NCI-H2171 treated with DMSO at 0.1 percent for 48 hours (cell line): ENCODE measurements at places on chromosomes 2 and 18.

DNA sequence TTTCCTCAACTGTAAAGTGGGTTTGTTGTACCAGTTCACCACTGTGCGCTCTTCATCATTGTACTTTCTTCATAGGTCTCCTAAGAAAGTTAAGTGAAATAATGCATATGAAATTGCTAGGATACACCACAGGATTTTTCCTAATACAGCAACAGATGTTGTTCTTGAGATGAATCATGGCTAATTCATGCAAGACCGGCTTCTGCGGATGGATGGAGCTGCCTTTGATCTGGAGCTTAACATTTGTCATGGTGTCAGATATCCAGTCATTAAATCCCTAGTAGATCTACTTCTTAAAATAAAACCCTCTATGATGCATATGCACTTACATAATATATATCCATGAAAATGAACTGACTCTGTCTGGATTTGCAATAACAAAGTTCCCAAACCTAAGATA is 114.1 kb downstream of the COL6A3 start:
- peak; percentile 87 for DNase-seq

GRCh38 chr2:33116799-33117198 is 170.0 kb downstream of the LTBP1 start:
- peak; percentile 37 for DNase-seq

- no peak for DNase-seq
Measured at GRCh38 chr2:38793511-38793910, 15.5 kb downstream of the GEMIN6 start.

DNA sequence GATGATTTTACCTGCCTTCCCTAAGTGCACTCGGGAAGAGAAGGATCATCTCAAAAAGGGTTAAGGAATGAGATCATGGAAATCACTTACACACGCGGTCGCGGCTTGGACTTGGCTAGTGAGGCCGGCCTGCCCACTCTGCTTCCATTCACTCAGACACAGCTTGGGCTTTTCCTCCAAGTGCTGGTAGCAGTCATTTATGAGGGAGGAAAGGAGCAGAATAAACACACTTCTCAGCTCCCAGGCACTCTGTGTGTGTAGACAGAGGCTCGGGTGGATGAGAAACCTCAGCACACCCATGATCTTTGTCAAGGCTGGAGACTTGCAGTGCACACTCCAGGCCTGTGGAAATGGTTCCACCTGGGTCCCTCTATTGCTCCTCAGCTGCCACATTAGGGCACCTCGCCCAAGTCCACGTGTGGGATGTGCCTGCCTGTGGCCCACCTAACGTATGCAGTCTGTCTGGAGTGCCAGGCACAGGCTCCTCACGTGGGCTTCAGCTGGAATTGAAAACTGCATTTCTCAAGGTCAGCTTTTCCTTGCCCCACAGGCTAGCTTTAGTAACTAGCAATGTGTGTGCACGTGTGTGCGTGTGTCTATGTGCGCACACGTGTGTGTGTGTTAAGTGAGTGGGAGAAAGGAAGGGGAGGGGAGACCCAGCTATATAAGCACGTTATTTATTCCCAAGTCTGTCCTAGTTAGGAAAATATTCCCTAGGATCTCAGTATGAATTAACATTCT is 288.4 kb downstream of the SOX11 start:
- DNase-seq: no peak

- DNase-seq: peak; percentile 70
Measured at GRCh38 chr18:63137999-63138435, 181.6 kb downstream of the BCL2 start.

GRCh38 chr2:2828774-2829368 is 497.8 kb upstream of the MYT1L start:
- peak; percentile 37 for DNase-seq
